Right ventricle myocardium inferior (tissue), 1 donor: ENCODE measurements at places on chromosomes 12 and 14.

DNA sequence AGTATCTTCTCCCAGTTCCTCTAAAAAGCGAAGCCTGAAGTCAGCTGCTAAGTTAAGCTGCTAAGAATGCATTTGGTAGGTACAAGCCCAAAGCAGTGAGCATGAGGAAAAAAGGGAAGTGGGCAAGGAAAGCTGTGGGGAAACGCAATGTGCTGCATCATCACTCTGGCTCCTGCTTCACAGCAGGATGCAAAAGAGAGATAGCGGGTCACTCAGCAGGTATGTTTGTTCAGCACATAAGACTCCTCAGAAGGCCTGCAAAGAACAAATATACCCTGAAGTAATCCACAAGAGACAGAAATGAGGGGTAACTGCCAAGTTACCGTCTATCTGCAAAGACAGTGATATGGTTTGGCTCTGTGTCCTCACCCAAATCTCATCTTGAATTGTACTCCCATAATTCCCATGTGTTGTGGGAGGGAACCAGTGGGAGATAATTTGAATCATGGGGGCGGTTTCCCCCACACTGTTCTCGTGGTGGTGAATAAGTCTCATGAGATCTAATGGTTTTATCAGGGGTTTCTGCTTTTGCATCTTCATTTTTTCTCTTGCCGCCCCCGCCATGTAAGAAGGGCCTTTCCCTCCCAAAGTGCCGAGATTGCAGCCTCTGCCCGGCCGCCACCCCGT is 127.4 kb upstream of the EGLN3 start:
- no peak for DNase-seq

GRCh38 chr14:89304972-89305703 is 111.9 kb downstream of the FOXN3 start:
- DNase-seq, result no peak

GRCh38 chr14:69088586-69088985 is 64.3 kb downstream of the DCAF5 start:
- DNase-seq, result no peak

GRCh38 chr12:110922652-110923051 is 2.3 kb upstream of the MYL2 start:
- DNase-seq, result no peak

DNA sequence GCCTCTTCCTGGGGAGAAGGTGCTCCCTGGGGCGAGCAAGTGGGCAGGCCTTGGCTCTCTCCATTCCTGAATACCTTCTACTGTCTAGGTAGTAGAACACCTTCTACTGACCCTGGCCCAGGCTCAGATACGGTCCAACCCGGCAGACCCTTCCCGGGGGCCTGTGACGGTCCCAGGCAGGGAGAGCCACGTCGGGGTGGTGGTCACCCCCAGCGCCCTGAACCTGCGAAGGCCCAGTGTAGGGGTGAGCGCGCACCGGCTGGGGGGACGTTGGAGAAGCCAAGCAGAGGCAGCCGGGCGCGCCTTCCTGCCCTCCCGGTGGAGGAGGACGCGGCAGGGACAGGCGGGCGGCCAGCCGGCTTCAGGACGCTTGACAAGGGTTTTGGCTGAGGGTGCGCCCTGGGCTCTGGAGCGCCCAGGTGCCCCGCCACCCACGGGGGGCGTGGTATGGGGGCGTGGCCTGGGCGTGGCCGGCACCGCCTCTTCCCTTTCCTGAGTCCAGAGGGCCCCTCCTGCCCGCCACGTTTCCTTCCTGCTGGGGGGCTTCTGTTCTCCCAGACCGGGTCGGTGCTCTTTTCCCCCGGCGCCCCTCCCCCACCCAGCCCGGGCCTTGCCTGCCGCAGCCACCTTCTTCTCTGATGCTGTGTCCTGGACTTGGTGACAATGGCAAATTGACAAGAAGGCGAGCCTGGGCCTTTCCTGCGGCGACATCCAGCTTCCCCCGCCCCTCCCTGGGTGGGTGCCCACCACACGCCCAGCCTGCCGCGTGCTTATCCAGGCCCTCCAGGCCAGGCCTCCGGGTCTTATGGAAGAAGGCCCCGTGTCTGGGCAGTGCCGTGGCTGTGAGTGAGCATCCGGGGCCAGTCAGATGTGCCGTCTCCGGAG is 24.5 kb upstream of the PPP1R13B start:
- DNase-seq, result peak; percentile 85

GRCh38 chr12:52191841-52192791 is at the start of gene KRT80:
KRT80 (minus strand) TSS chr12:52192014; CDS start chr12:52191902, 112 bp downstream.
- DNase-seq, result peak; percentile 89

GRCh38 chr12:46763230-46763629 is 62.6 kb downstream of the SLC38A4 start:
- no peak for DNase-seq

DNA sequence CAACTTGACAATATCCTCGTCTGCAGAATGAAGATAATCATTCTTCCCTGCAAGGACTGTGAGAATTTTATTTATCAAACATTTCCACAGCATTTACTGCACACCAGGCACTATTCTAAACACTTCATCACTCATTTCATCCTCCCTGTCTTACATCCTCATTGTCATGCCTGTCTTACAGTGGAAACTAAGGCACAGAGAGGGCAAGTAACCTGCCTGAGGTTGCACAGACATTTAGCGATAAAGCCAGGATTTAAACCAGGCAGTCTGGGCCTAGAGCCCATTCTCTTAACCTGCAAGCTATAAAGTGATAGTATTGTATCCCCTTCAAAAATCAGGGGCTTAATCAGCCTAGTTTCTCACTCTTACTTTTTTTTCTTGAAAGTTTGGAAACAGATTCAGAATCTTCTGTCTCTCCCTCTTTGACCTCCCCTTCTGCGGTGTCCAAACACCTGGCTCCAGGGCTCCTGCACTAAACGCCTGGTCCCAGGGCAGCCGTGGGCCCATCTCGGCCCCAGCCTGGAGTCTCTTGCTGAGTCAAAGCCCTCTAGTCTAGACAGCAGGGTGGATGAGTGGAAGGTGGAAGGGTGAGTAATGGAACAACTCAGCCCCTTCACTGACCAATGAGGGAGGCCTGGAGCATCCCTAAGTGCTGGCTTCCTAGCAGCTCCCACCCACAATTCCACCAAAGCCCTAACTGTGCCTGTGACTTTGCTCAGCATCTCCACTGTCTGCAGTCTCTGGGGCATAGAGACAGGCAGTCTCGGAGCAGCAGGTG is 12.5 kb downstream of the ISM2 start:
- no peak for DNase-seq
